Peyer's patch (tissue), 4 donors: ENCODE measurements at places on chromosomes 5 and 9. TPM values are rescaled to one million over a fixed set of nuclear protein-coding genes. Genes with fewer than 3 reads are reported as not detected.

DNA sequence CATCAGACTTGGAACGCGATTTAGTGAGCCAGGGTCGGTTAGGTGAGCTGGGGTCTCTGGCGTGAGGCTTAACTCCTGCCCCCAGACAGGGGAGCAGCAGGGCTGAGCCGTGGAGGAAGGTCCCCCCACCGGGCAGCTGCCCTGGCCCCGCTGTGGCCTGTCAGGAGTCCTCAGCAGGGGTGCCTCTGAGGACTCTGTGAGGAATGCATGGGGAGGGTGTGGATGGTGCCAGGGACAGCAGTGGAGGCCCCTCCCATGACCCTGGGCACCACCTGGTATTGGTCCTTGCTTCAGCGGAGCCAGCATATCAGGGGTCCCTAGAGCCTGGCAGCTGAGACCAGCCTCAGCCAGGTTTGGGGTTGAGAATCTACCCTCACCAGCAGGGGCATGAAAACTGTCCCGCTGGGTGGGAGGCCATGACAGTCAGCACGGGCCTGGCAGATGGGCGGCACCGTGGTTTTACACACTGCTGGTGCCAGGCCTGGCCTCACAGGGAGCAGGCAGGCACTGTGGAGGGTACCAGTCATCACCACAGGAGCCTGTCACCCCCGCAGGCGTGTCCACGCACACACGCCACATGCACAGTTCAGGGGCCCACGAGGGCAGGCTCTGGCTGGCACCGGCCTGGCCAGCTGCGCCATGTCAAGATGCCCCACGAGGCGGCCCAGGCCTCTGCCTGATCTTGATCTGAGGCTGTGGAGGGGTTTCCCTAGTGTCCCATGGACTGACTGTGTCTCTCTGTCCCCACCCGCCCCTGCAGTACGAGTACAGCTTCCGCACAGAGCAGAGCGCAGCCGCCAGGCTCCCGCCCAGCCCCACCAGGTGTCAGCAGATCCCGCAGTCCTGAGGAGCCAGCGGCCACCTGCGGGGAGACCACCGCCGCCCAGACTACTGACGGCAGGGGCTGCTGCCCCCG lies 111.1 kb upstream of the LMX1B start:
- H3K4me1 ChIP-seq, result no peaks in the 10 kb centered on the region
- H3K4me3 ChIP-seq, result no peak overlapping the region

Gene CDC20B
- not detected for total RNA-seq

- no peaks in the 10 kb centered on the region for H3K27me3 ChIP-seq
- no peaks in the 10 kb centered on the region for H3K36me3 ChIP-seq
- peak overlapping the region; percentile 76 for H3K27ac ChIP-seq
- peak overlapping the region; percentile 85 for H3K4me3 ChIP-seq
These were observed 789 bp downstream of the ACER2 start for GRCh38 chr9:19409401-19410194.

GRCh38 chr9:108511307-108511706 lies 344.5 kb downstream of the ACTL7B start:
- H3K27me3 ChIP-seq, result no peaks in the 10 kb centered on the region
- H3K4me3 ChIP-seq, result no peak overlapping the region
- H3K27ac ChIP-seq, result no peak overlapping the region
- no peak for DNase-seq
- no peaks in the 10 kb centered on the region for H3K4me1 ChIP-seq

DNA sequence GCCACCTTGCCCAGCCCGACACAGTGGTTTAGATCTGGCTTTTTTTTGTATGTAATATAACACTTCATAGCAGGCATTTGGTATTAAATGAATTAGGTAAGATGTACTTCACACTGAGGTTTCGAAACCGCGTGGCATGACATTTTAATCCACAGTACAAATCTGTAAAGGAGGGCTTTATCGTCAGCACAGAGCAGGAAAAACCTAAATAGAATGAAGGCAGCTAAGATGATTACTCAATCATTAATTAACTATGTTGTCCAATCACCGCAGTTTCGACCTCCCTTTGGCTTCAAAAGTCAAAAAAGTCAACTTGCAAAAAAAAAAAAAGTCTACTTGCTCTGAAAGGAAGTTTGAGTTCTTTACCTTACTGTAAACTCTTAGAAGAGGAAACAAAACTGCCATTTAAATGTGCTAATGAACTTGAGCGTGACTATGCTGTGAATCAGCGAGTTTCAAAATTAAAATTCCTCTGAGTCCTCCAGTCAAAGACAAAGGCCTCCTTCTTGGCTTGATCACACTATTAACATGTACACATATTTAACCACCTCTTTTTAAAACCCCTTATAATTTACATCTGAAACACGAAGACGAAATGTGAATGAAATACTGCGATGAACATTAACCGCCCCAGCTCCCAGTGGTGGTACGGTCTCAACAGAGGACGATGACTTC lies 698 bp upstream of the SEC24A start:
- H3K36me3 ChIP-seq, result no peaks in the 10 kb centered on the region
- no peak for DNase-seq
- no peaks in the 10 kb centered on the region for H3K4me1 ChIP-seq
- H3K4me3 ChIP-seq, result peak overlapping the region; percentile 93

Gene PCA3
- not detected for total RNA-seq

- H3K27ac ChIP-seq, result no peak overlapping the region
- H3K4me3 ChIP-seq, result no peak overlapping the region
- no peaks in the 10 kb centered on the region for H3K27me3 ChIP-seq
- H3K4me1 ChIP-seq, result no peaks in the 10 kb centered on the region
These were observed 154.9 kb downstream of the FAM174A start for GRCh38 chr5:100690036-100690560.

Gene ASTN2
- 3.3 TPM for total RNA-seq

DNA sequence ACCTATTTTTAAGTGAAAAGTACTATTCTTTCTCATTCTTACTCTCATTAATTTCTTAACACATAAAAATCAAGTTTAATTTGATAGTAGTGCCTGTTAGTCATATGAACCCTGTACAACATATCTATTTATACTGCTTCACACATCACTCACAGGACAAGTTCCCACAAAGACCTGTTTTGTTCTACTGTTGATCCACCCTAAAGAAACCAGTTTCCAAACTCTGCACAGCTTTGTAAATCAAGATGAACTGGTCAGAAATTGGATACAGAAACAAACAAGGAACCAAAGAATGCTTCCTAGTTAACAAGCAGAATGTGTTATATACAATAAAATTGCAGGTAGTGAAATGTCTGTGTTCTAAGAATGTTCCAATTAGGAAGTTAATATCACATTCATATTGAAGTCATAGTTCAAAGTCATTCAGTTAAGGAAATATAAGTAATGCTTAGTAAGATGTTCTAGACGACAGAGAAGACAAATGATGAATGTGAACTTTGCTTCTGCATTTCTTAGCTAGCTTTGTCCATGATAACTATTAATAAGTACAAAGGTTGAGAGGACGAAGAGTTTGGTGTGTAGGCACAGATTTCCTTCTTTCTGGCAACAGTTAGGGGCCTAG lies 33.4 kb downstream of the C9orf85 start:
- no peak for DNase-seq
- no peak overlapping the region for H3K4me3 ChIP-seq
- H3K27me3 ChIP-seq, result no peaks in the 10 kb centered on the region
- H3K27ac ChIP-seq, result peak overlapping the region; percentile 78
- H3K4me1 ChIP-seq, result no peaks in the 10 kb centered on the region

- DNase-seq, result no peak
- H3K27me3 ChIP-seq, result no peaks in the 10 kb centered on the region
- no peaks in the 10 kb centered on the region for H3K36me3 ChIP-seq
- no peaks in the 10 kb centered on the region for H3K4me1 ChIP-seq
- H3K27ac ChIP-seq, result peak overlapping the region; percentile 43
- H3K4me3 ChIP-seq, result no peak overlapping the region
These were observed 100.4 kb upstream of the LARP1 start for GRCh38 chr5:154654486-154655371.

GRCh38 chr5:151643388-151643787 lies 43.3 kb downstream of the SPARC start:
- no peaks in the 10 kb centered on the region for H3K36me3 ChIP-seq
- H3K4me1 ChIP-seq, result no peaks in the 10 kb centered on the region
- no peak overlapping the region for H3K4me3 ChIP-seq
- no peaks in the 10 kb centered on the region for H3K27me3 ChIP-seq
- no peak for DNase-seq

- no peaks in the 10 kb centered on the region for H3K4me1 ChIP-seq
- H3K27me3 ChIP-seq, result no peaks in the 10 kb centered on the region
- H3K36me3 ChIP-seq, result no peaks in the 10 kb centered on the region
These were observed 113.2 kb downstream of the SEC61B start for GRCh38 chr9:99335280-99335679.

Gene MEIKIN
- not detected for total RNA-seq

DNA sequence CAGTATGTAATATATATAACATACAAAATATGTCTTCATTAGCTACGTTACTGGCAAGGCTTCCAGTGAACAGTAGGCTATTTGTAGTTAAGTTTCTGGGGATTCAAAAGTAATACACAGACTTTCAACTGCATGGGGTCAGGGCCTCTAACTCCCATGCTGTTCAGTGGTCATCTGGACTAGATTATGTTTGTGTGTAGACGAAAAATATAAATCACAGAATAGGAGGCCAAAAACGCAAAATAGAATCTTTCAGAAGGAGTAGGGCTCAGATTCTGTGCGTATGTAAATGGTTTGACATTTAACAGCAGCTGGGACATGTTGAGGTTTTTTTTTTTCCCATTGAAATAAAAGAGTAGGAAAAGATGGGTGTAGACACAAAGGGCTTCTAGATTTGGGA lies 1048.7 kb upstream of the WWC1 start:
- no peaks in the 10 kb centered on the region for H3K4me1 ChIP-seq
- H3K27ac ChIP-seq, result no peak overlapping the region

Gene SLC35D2
- 38.8 TPM for total RNA-seq

Gene PIK3R1
- total RNA-seq, result 89.7 TPM

GRCh38 chr5:10849278-10849677 lies 88.2 kb upstream of the DAP start:
- DNase-seq, result no peak
- H3K27me3 ChIP-seq, result no peaks in the 10 kb centered on the region
- H3K4me3 ChIP-seq, result no peak overlapping the region

DNA sequence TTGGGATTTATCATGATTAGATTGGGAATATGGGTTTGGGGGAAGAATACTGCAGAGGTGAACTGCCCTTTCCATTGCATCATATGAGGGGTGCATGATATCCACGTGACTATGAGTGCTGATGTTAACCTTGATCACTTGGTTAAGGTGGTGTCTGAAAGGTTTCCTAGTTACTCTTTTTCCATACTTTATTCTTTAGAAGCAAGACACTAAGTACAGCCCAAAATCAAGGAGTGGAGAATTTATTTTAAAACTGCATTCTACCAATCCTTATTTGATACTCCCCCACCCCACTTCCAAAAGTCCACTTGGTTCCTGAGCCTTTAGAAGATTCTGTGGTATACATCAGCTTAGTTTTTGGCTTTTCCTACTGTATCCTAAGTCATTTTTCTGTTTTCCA lies 20.3 kb upstream of the STOM start:
- H3K27me3 ChIP-seq, result no peaks in the 10 kb centered on the region
- no peaks in the 10 kb centered on the region for H3K4me1 ChIP-seq
- H3K27ac ChIP-seq, result no peak overlapping the region
- no peak overlapping the region for H3K4me3 ChIP-seq

Gene JAKMIP2
- not detected for total RNA-seq

Gene MAMDC2
- total RNA-seq, result 8.9 TPM

DNA sequence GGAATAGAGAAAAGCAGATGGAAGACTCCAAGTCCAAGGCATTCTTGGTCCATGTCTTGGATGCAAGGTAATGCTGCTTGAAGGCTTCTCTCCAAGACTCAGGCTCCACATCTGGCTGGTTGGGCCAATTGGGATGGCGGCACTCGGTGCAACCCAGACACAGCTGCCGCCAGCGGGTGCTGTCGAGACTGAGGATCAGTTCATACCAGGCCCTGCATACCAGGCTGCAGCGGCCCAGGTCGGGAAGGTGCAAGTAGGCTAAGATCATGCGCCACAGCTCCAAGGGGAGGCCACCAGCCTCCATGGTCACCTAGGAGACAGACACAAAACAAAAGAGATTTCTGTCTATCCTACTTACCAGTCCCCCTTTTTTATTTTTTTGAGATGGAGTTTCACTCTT lies 34.7 kb downstream of the FBXO10 start:
- DNase-seq, result no peak
- H3K27ac ChIP-seq, result no peak overlapping the region
- H3K4me1 ChIP-seq, result no peaks in the 10 kb centered on the region
- no peaks in the 10 kb centered on the region for H3K36me3 ChIP-seq

GRCh38 chr9:21165516-21165915 lies 944 bp downstream of the IFNA21 start:
- no peaks in the 10 kb centered on the region for H3K27me3 ChIP-seq
- no peak for DNase-seq
- no peak overlapping the region for H3K4me3 ChIP-seq
- no peak overlapping the region for H3K27ac ChIP-seq

DNA sequence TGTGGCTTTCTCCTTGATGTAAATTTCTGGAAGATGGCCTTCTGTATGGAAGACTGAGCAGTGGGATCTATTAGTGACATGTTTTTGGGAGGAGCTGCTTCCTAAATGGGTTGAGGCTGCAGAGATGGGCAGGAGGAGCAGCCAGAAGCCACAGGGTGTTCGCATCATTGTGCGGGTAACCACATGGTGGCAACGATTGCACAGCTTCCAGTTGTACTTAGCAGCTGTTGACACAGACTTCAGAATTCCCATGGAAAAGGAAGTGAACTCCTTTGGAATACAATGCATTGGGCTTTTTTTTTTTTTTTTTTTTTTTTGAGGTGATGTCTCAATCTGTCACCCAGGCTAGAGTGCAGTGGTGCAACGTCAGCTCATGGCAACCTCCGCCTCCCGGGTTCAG lies 297.3 kb downstream of the NR3C1 start:
- H3K27ac ChIP-seq, result no peak overlapping the region
- H3K36me3 ChIP-seq, result no peaks in the 10 kb centered on the region
- H3K4me3 ChIP-seq, result no peak overlapping the region
- no peaks in the 10 kb centered on the region for H3K27me3 ChIP-seq
- H3K4me1 ChIP-seq, result peaks cover 3% of the 10 kb centered on the region

Gene ZDHHC12
- 147 TPM for total RNA-seq

GRCh38 chr5:10624206-10624605 lies 60.3 kb downstream of the ANKRD33B start:
- no peaks in the 10 kb centered on the region for H3K4me1 ChIP-seq
- no peak overlapping the region for H3K4me3 ChIP-seq
- H3K27me3 ChIP-seq, result no peaks in the 10 kb centered on the region
- DNase-seq, result peak; percentile 34

DNA sequence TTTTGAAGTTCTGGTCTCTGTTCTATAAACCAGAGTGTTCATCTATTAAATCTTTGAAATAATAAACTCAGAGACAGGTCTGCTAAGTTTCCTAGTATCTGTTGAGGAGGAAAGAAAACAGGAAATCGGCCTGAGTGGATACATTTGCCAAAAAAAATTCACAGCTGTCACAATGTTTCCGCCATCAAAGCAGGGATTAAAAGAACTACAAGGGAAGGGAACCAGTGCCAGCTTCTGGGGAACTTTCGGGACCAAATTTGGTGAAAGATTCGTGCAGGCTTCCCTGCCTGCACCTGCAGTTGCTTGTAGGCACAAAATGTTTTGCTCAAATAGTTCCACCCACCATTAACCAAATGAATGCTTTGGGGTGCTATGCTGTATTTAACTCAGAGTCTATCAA lies 267.5 kb downstream of the MSX2 start:
- no peaks in the 10 kb centered on the region for H3K4me1 ChIP-seq
- no peak overlapping the region for H3K4me3 ChIP-seq
- H3K27ac ChIP-seq, result no peak overlapping the region
- no peaks in the 10 kb centered on the region for H3K27me3 ChIP-seq
- H3K36me3 ChIP-seq, result no peaks in the 10 kb centered on the region

GRCh38 chr9:86183229-86184137 lies 76.0 kb downstream of the C9orf153 start:
- no peak for DNase-seq
- no peak overlapping the region for H3K4me3 ChIP-seq
- no peak overlapping the region for H3K27ac ChIP-seq
